T-helper 17 cell (primary cell): ENCODE measurements at places on chromosomes 5 and 9.

- DNase-seq = no peak
Measured at GRCh38 chr5:149206524-149207141, 65.0 kb upstream of the AFAP1L1 start.

- no peak for DNase-seq
Measured at GRCh38 chr5:5342784-5343183, 79.7 kb upstream of the ICE1 start.

DNA sequence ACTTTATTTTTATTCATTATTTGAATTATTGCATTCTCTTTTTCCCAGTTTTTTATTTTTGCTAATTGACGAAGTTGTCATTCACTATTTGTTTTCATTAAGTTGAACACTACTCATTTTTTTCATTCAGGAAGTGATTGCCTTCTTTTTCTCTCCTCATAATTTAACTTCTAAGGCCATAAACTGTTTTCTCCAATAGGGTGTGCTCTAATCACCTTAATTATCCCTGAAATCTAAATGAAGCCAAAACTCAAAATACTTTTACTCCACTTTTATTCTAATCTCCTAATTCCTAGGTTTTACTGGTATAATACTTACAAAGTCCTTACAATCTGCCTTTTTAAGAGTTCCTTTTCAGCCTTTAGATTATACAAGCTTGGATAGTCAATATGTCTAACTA, 2.9 kb upstream of the OR13C2 start:
- DNase-seq = no peak

DNA sequence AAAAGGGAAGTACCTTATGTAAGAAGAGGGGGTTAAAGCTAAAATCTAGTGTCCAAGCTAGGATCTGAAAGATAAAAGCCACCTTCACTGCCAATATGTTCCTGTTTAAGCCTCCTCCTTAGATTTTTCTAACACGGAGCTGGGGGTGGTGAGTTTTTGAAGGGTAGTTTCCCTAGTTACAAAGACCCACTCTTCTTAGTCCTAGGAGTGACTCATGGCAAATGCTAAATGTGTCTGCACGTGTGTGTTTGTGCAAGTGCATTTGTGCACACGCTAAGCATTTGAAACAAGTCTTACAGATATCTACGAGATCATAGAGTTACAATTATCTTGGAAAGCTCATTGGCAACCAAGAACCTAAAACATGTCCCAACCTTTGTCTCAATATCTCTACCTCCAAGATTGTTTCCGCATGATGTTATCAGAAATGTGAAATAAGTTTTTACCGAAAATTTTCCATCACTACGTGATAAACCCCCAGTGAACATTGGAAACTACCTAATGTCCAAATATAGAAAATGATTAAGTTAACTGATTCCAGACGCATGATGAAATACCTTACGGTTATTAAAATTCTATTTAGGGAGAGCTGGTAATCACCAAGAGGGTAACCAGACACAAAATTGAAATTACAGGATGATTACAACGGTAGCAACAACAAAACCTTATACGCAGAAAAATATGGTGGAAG, 78.0 kb upstream of the HRH2 start:
- no peak for DNase-seq

DNA sequence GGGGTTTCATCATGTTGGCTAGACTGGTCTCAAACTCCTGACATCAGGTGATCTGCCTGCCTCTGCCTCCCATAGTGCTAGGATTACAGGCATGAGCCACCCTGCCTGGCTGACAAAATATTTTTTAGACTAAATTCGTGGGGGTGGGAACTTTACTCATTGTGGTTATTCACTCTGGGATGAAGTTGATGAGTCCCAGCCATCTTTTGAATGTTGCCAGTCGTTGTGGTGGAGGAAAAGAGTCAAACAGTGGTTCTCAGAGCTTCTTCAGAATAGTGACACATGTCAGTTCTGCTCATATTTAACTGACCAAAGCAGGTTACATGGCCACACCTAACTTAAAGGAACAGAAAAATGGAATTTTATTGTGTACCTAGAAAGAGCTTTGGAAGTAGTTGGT, 6.9 kb downstream of the SREK1 start:
- DNase-seq = no peak

DNA sequence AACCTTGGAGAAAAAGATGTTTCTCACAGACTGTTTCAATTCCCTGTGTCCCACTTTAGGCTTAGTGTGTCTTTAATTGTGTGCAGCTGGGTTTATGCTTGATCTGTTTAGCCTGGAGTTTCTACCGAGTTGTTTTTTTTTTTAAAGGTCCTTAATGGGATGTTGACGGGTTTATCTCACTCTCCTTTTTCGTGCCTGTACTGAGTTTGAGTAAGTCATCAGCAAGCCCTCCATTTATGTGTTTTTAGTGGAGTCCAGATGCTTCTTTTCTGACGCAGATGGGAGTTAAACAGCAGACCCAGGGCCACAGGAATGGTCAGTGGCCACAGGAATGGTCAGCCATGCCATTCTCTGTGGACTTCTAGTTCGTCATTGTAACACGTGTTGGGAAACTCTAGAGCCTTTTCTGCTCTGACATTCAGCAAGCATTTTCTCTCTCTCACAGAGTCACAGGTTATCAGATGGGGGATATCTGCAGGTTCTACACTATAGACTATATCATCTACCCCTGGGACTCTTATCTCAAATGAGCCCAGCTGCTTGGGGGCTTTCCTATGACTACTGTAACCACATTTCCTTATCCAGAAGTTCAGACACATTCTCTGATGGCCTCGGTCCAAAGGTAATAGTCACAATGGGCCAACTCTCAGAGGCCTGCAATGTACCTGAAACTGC, 190.5 kb downstream of the TTLL11 start:
- DNase-seq = no peak

- no peak for DNase-seq
Measured at GRCh38 chr5:68261569-68262065, 46.1 kb downstream of the PIK3R1 start.

DNA sequence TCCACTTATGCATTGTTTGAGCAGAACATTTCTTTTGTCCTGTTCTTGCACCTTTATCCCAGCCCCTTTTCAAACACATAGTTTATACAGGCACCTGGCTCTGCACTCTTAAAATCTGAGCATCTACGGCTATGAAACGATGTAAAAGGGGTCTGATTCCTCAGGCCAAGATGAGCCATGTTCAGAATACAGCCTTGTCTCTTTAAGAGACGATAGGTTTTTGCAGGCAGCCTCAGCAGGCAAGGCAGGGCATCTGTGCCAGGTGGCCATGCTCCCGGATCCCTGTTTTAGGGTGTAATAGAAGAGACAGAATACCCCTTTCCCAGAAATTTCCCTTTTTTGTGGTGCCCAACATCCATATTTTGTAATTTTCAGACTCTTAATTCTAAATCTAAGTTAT, 89.1 kb upstream of the NFIB start:
- no peak for DNase-seq

- DNase-seq = no peak
Measured at GRCh38 chr5:130871346-130872086, 293.5 kb downstream of the HINT1 start.
